Karpas-422 (cell line): ENCODE measurements at places on chromosomes 3 and 15.

DNA sequence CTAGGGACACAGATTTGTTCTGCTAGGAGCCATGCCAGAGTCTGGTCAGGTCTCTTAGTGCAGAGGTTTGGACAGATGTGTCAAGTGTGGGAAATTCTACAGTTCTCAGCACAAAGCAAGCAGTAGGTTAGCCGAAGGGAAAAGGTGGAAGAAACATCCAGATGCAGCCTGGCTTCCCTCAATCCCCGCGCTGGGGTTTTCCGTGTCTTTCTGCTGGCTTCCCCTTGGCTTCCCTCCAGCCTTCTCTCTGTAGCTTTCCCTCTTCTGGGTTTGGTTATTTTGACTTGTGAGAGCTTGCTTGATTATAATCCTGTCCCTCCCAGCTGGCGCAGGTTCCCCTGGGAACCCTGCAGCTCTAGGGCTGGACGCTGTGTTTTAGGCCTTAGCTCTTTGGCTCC lies 4.1 kb downstream of the TF start:
- no peak for DNase-seq

DNA sequence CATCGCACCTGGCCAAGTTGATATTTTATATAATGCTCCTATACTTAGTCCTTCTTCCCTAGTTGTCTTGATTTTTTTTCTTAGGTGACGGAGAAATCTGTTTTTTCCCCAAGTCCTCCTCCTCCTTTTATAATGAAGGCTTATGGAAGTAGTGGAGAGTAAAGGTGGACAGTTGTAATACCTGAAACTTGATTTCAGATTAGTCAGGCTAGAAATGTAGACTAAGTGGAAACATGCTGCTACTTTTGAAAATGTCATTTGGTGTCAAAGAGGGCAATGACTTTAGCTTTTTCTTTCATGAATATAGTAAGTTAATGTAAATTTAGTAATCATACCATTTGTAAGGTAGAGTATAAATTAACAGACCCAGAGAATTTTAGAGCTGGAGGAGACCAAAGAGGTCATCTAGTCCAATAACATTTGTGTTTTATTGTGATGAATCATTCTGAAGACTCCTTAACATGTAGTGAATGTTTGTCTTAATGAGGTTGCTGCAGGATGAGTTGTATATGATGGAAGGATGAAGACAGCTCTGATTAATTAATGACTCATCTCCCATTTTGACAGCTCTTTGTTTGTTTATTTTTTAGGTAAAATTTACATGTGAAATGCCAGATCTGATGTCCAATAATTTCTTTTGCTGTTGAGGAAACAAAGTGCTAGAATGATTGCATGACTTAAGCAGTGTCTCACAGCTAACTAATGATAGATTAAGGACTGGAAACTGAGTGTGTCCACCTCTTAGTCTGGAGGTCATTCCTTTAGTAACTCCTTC lies 8.7 kb downstream of the CTDSPL2 start:
- DNase-seq = no peak

GRCh38 chr15:91282486-91282885 lies 182.4 kb downstream of the SV2B start:
- no peak for DNase-seq

GRCh38 chr3:119631516-119631915 lies 28.9 kb downstream of the POPDC2 start:
- DNase-seq = no peak

DNA sequence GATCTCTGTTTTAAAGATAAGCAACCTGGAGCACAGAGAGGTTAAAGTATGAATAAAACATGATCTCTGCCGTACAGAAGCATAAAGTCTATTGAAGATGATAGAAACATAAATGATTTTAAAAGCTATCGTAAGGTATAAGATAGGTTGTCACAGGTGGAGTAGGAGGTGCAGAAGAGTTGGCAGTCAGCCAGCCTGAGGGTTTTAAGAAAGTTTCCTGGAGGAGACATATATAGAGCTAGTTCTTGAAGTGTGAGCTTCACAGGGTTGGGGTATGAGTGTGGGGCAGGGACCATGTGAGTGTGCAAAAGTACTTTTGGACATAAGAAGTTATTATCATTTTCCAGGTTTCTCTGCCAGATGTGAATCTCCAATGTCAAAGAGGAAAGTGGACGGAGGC lies 3.9 kb upstream of the FGF12 start:
- DNase-seq = no peak

DNA sequence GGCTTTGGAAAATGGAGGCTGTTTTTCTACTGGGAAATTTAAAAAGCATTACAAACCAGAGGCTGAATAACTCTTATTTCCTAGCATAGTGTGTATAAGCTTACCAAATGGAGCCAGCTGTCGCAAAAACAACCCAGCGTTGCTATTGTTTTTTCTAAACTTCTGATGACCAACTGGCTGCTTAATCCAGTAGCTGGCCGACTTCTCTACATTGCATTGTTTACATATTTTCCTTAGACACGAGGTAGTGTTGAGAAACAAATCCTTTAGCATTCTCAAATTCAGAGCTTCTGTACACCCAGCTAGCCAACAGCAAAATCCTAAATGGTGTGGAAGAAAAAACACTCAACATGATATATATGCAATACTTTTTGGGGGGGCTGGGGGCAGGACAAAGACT lies 161.0 kb upstream of the ADAMTS9 start:
- no peak for DNase-seq

DNA sequence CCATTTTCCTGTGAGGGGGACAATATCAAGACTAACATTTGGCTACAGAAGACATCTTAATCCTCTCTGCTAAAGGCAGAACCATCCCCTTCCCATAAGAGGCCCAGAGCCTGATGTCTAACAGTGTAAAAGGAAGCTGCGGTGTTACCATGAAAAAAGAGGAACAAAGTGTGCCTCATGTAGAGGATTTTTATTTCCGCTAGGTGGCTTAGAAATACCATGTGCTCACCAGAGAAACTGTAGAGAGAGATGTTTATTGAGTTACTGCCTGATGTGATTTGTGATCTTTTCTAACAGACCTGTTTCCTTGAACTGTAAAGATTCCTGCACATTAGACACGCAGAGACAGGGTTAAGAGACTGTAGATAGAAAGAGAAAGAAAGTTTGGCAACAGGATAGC lies 22.0 kb downstream of the OR5H15 start:
- DNase-seq = peak; percentile 79

DNA sequence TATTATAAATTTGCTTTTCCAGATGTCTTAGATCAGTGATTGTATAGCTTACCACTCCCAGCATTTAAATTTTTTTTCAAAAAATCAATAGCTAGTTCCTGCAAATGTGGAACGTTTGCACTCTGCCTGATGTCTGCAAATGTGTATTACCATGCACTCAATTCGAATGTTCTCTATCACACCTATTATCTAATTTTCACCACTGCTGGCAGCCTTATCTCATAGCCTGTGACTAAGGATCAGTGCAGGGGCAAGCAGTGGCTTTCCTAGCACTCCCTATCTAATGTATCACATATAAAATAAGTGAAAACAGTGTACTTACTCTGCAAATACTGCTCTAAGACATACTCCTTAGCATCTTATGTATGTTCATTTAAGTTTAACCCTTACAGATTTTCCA lies 196.3 kb upstream of the PLSCR5 start:
- no peak for DNase-seq

GRCh38 chr3:151976211-151977050 lies 103.0 kb downstream of the SUCNR1 start:
- DNase-seq = no peak

DNA sequence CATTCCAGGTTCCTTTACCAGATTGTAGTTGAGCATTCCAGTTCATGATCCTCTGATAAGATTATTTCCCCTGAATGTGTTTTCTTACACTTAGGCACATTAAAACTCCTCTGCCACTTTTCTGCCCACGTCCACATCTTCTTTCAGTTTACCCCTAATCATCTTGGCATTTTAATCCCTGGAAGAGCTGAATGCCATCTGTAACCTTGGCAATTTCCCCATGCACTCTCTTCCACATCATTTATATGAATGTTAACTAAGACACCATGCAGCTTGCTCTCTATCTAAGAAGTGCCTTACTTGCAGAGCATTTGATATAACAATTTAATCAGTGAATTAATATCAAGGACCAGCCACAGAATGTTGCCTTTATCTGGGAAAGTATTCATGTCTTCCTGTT lies 25.8 kb downstream of the TIMP4 start:
- DNase-seq = no peak

DNA sequence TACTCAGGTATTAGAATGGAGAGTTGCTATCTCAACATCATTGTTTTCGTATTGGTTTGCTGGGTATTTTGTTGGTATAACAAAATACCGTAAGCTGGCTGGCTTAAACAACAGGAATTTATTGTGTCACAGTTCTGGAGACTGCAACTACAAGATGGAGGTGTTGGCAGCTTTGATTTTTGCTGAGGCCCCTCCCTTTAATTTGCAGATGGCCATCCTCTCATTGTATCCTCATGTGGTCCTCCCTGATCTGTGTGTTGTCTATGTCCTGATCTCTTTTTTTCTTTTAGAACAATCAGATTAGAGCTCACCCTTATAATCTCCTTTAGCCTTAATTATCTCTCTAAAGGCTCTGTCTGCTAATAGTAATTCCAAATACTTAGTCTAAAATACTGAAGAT lies 299.8 kb upstream of the GOLIM4 start:
- no peak for DNase-seq

GRCh38 chr3:119628816-119629445 lies 31.2 kb downstream of the PLA1A start:
- no peak for DNase-seq

DNA sequence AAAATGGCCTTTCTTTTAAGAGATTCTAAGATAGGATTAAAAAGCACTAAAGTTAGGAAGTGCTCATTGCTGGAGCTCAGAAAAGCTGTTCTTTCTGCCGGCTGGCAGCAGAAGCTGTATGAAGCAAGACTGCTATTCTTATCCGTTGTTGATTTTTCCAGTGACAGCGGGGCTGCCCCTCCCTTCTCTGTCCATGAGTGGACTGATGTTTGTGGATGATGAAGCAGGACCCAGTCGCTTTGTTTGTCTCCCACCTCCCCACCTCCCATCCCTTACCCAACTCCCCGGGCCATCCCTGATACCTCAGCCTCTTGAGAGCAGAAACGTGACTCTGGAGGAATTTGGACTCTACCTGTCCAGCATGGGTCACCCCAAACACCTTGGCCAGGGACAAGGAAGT lies 10.3 kb upstream of the MUSTN1 start:
- no peak for DNase-seq

DNA sequence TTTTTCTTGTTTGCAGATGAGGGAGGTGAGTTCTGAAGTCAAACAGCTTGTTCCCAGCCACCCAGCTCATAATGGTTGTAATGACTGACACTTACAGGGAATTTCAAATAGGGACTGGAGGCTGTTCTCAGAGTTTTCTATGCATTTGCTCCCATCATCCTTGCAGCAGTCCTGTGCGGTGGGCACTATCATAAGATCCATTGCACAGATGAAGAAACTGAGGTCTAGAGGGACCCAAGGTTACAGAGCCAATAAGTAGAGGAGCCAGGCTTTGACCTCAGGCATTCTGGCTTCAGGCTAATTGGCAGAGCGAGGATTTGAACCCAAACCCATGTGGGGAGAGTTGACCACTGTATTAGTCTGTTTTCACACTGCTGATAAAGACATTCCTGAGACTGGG lies 32.4 kb downstream of the FAH start:
- no peak for DNase-seq

GRCh38 chr3:175199961-175200360 lies 340.8 kb downstream of the NAALADL2 start:
- DNase-seq = no peak

DNA sequence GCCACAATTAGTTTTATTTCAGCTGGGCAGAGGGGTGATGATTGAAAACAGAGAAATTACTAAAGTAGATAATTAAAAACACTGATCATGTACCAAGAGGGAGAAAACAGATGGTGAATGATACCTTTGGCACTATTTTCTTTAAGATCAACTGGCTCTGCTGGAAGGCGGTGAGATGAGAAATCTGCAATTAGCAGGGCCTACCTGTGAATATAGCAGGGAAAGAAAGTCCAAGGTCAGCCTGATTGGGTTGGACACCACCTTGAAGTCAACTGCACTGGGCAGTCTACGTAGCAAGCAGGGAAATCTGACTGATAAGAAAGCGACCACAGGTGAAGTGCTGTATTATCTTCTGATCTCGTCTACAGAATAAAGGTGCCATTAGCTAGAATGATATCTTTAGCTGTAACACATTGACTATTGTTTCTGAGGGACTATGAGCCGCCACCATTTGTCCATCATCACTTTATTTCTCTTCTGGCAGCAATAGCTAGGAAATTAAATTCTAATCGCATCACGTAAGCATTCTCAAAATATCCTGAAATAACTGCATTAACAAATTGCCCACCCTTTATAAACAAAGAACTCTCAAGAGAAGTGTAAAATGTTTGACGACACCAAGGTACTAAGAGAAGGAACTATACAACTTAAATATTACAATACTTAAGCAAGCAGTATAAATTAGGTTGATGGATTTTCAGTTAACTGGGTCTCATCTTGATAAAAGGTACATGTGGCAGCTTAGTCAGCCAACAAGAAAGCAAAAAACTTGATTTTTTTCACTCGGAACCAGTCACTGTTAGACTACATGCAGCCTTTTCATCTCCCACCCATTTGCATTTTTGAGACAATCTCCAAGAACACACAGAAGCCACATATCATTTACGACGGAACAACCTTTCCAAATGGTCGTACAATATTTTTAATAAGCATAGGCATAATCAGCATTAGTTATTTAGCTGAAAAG lies 1.3 kb downstream of the NEDD4 start:
- no peak for DNase-seq
